Activated CD8-positive, alpha-beta memory T cell treated with anti-CD3 and anti-CD28 coated beads, Interleukin-2, amount 10 ng/mL, durations not matched to agents 7 days and 5 days (primary cell): ENCODE measurements at places on chromosomes 1 and 21.

- no peak for DNase-seq
Measured at GRCh38 chr1:209227171-209227570, 356.3 kb upstream of the CAMK1G start.

DNA sequence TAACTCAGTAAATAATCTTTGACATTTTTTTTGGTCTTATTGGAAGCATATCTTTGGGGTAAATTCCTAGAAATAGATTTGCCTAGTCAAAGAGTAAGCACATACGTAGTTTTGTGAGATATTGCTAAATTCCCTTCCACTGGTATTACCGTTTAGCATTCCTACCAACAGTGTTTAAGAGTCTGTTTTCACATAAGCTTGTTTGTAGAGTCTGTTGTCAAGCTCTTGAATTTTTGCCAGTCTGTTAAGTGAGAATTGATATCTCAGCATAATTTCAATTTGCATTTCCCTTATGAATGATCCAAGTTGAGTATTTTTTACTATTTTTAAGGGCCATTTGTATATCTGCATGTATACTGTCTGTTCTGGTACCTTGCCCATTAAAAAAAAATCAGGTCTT, 37.0 kb upstream of the MPC2 start:
- no peak for DNase-seq

DNA sequence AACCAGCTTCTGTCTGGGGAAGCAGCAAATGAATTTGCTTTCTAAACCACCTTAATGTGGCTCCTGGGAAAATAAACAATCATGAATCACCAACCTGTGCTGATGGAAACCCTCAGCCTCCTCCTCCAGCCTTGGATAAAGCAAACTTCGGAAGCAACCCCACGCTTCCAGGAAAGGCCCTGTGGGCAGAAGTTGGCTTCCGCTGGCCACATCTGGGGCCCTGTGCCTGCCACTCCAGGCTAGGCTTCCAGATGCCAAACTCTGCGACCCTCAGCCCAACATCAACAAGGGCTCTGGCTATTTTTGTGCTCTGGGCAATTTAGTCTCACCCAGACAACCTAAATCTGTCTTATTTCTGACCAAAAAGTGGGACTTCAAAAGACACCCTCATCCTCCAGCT, 6.2 kb upstream of the OXCT2 start:
- DNase-seq, result no peak

DNA sequence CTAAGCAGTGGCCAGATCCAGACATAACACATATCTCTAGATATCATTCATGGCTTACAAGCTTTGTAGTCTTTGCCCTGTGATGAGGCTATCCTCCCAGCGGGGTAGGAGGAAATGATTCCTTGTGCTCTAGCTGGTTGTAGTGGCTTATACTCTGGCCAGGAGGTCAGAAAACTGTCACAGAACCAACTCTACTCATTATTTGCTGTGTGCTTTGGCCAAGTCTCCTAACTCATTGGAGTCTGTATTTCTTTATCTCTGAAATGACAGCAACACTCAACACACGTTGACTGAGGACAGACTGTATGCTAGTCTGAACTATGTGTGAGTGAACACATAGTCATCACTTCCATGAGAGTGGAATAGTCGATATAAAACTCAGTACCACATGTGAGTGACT, 116.7 kb upstream of the F3 start:
- DNase-seq, result no peak

DNA sequence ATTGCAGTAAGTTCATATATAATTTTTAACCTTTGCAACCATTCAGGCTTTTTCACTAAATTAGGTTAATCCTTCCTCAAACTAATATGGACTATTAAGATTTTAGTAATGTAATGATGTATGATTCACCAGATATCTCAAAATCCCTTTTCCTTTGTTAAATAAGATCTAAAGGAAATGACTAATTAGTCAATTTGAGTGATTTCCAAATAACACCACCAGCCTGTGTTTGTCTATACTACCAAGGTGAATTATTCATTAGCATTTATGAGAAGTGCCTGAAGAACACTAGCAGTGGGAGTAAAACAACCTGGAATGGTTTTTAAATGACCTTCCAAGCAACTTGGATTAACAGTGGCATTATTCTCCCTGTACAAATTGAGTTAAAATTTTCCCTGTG, 670.6 kb upstream of the PKN2 start:
- no peak for DNase-seq

DNA sequence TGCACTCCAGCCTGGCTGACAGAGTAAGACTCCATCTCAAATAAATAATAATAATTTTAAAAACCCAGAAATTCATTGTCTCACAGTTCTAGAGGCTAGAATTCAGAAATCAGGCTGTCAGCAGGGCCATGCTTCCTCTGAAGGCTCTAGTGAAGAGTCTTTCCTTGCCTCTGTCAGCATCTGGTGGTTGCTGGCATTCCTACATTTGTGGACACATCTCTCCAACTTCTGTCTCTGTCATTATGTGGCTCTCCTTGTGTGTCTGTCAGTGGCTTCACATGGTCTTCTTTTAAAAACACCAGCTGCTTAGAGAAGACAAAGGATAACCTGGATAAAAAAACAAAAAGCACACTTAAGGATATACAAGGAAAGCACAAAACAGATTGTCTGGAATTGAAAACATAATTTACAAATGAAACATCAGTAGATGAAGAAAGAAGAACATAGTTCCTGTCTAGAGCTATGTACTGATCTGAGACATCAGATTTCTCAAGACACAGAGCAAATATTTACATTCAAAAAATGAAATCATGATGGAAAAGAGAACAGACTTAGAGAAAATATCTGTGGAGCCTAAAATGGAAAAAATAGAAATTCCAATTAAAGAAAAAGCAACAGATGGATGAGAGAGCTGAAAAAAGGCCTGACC, 32.7 kb upstream of the ASB17 start:
- DNase-seq, result no peak

DNA sequence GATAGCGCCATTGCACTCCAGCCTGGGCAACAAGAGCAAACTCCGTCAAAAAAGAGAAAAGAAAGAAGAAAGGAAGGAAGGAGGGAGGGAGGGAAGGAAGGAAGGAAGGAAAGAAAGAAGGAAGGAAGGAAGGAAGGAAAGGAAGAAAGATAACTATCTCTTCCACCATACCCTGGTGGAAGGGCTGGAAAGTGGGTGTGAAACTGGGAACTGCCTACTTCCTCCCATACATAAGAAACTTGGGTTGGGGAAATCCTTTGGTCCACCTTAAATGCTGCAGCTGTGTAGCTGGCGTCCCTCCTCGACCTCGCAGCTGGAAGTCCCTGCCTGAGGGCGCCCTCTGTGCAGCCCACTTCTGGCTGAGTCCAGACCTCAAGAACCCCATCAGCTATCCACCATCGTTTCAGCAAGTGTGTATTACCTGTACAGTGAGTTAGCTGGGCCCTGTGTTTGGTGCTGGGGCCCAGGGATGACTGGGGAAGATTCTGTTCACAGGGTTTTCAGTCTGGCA, 4.6 kb upstream of the FAM167B start:
- no peak for DNase-seq
